ENCODE measurements at places on chromosomes 5 and 9. TPM values are rescaled to one million over a fixed set of nuclear protein-coding genes. Genes with fewer than 3 reads are reported as not detected.
A peak's percentile ranks its signal among the peaks of the same experiment; 100 is the strongest.

LSM11 gene
- total RNA-seq, result 3.5 TPM

POLR1E gene
- 4.0 TPM for total RNA-seq

GRCh38 chr5:133247151-133247709 lies 195.4 kb downstream of the HSPA4 start:
- no peak for DNase-seq

DNA sequence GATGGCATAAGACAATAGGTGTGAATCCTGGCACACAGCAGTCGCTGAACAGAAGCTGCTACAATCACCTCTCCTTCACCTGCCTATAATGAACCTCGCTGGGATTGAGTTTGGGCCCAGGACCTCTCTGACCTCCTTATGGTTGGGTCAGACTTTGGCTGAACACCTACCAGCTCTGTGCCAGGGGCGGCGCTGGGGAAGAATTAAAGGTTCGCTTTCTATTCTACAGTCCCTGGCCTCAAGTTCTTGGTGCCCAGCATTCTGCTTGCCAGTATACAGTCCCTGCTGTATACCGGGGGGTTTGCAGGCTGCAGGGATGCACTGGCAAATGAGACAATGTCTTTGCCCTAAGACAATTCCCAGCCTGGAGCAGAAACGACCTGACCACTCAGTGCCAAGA lies 895 bp upstream of the STRBP start:
- DNase-seq, result peak; percentile 51

DNA sequence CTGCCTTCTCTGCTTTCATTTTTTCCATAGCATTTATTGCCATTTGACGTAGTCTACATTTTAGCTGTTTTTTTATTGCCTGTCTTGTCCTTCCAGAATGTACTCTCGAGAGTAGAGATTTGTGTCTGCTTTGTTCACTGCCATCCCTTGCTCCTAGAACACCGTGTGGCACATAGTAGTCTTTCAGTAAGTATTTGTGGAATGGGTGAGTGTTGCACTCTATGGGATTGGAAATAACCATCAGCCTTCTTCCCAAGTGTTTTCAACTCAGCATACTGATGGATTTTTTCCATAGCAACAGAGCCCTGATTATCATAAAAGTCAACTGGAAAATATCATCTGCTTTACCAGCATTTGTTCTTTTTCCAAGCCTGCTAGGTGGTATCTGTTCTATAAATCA lies 462.6 kb downstream of the ENC1 start:
- DNase-seq, result no peak
